ENCODE measurements at places on chromosomes 6 and 20.

GRCh38 chr6:25987845-25988244, 25.2 kb downstream of the TRIM38 start:
- DNase-seq, result no peak

DNA sequence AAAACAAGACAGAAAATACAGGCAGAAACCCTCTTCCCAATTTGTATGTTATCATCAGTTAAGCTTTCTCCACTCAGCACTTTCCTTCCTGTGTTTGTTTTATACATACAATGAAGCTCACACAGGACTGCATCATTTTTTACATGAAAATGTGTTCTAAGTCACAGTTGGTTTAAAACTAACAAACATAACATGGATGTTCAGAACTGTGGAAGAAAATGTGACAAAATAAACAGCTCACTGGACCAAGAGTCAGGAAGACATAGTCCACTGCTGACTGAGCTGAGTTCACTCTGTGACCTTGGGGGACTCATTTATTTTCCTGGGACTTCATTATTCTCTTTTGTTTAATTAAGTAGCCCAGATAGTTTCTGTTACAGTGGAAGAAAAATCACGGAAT, 331.5 kb downstream of the SYNE1 start:
- DNase-seq, result no peak

DNA sequence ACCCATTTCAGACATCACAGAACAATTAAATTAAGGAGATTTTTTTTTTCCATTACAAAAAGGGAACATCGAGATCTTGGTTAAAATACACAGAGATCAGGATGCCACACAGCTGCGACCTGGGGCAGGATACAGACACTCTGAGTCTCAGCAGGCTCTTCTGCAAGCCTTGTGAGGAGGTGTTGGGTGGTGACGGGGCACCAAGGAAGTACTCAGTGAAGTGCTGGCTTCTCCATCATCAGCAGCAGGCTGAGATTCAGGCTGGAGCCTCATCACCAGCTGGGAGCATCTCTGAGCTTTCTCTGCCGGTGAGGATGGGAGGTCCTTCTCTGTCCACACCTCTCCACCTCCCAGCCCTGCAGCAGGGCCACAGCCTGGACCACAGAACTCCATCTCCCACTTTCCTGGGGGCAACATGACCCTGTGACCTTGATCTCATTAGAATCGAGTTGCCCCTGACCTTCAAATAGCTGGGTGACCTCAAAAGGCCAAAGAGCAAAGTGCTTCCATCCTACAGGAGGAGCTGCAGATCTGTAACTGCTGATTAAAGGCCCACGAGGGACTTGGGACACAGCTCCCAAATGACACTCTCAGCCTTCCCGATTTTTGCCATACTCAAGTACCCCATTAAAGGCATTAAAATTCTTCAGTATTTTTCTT, 16.0 kb downstream of the PMEPA1 start:
- DNase-seq, result no peak

DNA sequence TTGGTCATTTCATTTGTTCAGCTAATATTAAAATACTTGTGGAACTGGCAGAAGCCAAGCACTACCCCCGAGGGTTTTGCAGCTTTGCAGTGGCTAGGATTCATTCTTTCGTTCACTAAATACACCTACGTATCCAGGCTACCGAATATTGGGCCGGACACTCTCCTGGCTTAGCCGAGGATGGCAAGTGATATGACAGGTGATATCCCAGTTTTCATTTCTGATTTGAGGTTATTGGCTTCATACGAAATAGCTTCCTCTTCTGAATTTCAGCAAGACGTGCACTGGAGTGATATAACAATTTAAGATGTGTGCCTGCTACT, 536 bp upstream of the MTFR2 start:
- DNase-seq, result peak; percentile 48

DNA sequence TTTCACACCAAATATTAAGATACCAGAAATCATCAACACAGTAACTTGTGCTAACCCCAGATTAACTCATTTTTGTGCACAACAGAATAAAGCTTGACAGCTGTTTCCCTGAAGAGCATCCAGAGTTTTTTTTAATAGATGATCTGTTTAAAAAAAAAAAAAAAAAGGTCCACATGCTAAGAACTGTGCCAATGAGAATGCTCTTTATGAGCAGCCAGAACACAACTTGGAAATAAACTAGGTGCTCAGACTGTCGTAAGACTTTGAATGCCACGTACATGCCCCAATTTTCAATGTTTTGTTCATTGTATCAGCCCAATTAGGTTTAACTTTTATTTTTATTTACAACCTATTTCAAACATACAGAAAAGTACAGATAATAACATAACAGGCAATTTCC, 47.3 kb downstream of the STAU1 start:
- DNase-seq, result no peak

DNA sequence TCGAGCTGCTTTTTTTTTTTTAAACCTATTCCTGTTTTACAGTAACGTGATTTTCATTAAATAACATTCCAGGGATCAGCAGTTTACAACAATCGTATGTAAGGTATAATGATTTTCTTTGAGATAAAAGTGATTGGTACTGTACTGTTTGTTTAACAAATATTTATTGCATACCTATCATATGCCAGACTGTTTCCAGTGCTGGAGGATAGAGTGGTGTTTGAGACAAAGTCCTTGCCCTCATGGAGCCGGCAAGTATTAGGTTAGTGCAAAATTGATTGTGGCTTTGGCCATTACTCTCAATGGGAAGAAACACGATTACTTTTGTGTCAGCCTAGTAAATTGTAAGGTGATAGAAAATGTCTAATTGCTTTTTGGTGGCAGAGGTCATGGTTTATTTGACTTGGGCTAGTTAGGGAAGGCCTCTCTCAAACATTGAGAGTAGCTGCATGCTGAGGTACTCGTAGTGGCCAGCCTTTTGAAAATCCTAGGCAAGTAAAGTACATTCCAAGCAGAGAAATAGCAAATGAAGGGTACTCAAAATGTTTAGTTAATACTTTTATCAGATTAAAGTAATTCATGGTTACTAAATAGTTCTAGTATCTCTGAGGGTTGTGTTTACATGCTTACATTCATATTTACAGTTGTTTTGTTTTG, 35.6 kb downstream of the PHF3 start:
- DNase-seq, result no peak

- DNase-seq, result no peak
These were observed 34.7 kb downstream of the FOXQ1 start for GRCh38 chr6:1346558-1347091.

DNA sequence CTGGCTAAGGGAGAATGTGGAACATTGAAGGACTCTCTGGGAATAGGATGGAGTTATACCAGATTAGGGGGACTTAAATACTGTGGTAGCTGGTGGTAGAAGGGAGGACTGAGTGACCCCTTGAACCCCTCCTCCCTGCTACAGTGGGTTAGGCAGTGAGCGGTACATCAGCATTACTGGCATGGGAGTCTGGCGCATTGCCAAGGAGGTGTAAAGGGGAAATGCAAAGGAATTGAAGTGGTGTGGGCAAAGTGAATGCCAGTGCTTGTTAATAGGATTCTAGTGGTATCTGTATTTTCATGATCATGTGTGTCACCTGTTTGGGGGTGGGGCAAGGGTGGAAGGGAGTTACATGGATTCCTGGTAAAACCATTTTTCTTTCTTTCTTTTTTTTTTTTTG, 60.1 kb downstream of the GFRA4 start:
- DNase-seq, result no peak

DNA sequence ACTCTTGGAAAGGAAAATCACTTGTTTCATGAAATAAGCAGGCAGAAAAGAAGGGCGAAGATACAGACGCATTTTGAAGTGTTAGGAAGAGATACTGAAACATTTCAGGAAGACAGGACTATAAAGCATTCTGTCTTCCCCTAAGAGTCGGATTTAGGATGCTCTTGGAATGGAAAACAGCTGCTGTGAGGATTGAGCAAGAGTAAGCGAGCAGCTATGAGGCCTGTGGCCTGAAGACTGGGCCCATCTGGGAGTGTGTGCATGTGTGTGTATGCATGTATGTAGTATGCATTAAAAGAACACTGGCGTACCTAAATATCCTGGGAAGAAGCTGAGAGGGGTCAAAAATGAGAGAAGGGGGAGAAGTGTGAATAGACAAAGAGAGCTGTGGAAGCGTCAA, 83.6 kb downstream of the SIM1 start:
- DNase-seq, result no peak

- peak; percentile 5 for DNase-seq
These were observed 143.7 kb downstream of the RALGAPA2 start for GRCh38 chr20:20568604-20569205.

- peak; percentile 88 for DNase-seq
These were observed 9.0 kb downstream of the ATF6B start for GRCh38 chr6:32118782-32119628.

- no peak for DNase-seq
These were observed 17.7 kb upstream of the PARD6B start for GRCh38 chr20:50713657-50714101.

- no peak for DNase-seq
These were observed 57.8 kb upstream of the ARID1B start for GRCh38 chr6:156719395-156719719.

DNA sequence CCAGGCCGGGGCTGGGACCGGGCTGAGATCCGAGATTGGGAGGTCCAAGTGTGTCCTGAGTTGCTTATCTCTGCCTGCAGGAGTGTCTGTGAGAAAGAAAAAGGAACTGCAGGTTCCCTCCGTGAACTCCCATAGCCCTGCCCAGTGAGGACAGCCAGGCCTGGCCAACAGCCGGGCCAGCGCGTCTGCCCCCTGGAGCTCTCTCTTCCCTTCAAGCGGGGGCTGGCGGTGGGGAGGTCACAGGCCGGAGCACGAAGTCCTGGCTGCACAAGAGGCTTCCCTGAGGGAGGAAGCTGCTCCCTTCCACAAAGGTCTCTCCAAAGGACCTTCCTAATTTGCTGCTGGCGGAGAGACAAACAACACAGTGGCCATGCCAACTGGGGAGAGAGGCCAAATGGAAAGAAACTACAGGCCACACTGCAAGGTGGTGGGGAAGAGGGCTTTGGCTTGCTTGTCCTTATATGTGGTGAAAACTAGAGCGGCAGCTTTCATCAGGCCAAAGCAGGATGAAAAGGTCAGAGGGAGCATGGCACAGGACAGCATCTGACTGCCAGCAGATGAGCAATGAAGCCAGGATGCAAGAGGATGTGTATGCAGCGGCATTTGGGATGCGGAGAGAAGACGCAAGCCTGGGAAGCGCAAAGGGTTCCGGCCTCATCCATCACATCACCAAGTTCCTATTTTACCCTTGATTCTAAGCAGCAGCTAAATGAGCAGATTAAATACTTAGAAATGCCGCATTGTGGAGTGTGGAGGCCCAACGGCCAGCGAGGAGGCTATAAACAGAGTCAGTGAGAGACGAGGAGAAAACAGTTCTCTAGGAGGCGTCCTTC, 260.0 kb downstream of the ERMARD start:
- no peak for DNase-seq

- no peak for DNase-seq
These were observed 4.8 kb upstream of the BTNL2 start for GRCh38 chr6:32411566-32412327.

DNA sequence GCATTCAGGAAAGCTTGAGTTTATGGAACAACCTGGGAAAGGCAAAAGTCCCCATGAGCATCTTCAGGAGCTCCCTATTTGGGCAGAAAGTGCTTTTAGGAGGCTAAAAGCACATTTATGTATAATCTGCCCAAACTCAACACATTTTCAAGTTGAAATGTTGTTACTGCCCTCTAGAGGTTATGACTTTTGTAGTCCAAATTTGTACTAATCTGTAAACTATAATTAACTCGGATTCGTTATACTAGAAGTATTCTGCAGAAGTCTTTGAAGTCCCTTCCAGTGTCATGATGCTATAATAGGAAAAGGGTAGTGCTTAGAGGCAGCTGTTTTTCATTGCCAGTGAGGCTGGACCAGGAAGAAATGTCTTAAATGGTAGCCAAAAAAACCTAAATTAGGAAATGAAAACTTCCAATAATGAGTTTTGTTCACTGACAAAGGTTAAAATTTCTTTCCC, 44.8 kb upstream of the EMILIN3 start:
- DNase-seq, result peak; percentile 2

DNA sequence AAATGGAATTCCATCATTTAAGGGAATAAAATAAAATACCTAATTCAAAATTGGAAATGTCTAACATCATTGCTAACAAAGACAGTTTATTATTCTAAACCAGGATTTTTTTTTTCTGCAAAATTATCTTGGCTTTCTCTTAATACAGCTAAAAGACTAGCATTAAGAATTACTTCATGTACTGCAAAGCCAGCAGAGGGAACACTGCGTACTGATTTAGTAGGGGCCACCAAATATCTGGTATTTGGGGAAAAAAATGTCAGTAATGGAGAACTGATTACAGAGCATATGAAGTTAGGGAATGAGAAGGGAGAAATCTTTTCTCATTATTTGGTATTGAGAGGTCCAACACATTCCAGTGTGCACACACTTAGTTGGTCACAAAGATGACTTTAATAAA, 3.2 kb upstream of the SOX4 start:
- no peak for DNase-seq

DNA sequence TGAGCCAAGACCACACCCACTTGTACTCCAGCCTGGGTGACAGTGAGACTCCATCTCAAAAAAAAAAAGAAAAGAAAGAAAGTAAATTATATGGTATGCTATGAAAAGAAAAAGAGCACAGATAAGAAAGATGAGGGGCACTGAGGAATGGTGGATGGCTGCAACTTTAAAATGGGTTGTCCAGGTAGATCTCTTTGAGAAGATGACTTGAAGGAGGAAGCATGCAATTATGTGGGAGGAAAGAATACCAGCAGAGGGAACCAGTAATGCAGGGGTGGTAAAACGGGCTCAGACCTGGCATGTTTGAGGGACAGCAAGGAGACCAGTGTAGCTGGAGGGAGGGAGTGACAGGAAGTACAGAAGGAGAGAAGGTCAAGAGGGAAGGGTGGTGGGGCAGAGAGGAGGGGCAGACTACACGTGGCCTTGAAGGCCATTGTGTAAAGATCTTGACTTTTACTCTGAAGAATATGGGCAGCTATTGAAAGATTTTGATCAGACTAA, 22.3 kb downstream of the LINC00237 start:
- no peak for DNase-seq

GRCh38 chr6:127290391-127291265, 24.0 kb downstream of the RNF146 start:
- no peak for DNase-seq

DNA sequence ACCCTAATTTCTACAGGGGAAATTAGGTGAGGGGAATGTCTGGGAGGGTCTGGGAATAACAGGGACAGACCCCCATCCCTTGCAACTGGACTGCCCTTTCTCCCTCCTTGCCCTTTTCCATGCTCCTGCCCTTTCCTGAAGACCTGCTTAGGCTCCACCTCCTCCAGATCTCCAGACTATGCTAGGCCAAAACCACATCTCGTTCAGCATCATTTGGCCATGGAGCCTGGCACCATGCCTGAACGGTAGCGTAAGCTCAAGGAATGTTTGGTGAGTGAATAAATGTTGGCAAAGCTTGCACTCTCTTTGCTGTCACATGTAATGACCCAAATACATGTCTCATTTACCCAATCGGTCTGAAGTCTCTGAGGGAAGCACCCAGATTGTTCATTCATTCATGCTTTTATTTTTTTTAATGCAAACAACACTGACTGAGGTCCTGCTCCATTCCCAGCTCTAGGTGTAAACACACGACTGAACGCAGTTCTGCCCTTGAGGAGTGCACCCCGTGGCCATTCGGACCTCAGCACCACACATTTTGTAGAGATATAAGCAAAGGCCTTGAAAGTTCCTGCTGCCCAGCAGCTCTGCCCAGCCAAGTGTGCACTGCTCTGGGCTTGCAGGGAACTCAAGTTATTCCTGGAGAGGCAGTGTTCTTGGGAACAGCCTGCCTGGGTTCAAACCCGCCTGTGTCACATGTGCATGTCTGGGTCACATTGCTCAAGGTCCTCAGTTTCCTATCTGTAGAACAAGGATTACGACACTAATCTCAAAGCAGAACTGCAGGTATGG, 1.1 kb upstream of the GRM4 start:
- no peak for DNase-seq

All from AML-193 (cell line).